ENCODE measurements at places on chromosomes 1 and 21.
A peak's percentile ranks its signal among the peaks of the same experiment; 100 is the strongest.

GRCh38 chr21:27149034-27149433, 182.1 kb upstream of the ADAMTS5 start:
- no peak for DNase-seq

- DNase-seq, result no peak
Observed at GRCh38 chr21:21740207-21740606, 742.0 kb downstream of the NCAM2 start.

DNA sequence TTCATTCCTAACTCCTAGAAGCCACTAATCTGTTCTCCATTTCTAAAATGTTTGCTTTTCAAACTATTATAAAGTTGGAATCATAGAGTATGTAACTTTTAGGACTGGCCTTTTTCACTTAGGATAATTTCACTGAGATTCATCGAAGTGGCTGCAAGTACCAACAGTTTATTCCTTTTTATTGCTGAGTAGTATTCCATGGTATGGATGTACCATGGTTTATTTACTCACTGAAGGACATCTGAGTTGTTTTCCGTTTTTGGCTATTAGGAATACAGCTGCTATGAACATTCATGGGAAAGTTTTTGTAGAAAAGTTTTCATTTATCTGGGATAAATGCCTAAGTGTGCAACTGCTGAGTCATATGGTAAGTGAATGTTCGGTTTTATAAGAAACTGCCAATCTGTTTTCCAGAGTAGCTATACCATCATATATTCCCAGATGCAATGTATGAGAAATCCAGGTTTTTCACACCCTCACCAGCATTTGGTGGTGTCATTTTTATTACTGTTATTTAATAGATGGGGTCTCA, 66.3 kb downstream of the SLC27A3 start:
- DNase-seq, result no peak

DNA sequence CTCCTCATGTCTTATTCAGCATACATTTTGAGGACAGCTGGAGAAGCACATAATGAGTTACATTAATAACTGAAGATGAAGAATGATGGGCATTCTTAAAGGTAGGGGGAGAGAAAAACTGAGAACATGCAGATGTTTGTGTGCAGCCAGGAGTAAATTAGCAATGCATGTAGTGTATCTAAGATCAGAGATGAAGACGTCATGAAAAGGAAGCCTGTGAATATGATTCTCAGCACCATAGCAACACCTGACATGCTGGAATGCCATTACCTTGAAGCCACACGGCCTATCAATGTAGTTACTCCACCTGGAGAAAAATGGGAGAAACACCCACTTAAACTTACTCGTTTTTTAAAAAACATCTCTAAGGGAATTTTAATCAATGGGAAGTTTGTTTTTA, 607.1 kb downstream of the PTPRC start:
- DNase-seq, result no peak

DNA sequence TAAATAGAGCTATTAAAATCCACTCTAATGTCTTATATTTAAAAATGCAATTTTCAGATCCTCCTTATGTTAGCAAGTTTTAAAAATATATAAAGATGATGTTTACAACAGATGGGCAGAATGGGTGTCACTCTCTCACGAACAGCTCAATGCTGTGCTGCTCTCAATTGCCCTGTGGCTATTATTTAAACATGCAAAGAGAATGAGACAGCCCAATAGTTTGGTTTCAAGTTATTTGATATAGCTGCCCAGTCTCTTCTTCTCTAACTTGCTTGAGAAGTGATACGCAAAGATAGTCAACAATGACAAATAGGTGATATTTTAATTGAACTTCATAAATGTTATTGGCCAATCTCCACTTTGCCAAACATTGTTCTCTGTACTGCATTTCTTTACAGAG, 199.3 kb upstream of the GREM2 start:
- DNase-seq, result no peak

DNA sequence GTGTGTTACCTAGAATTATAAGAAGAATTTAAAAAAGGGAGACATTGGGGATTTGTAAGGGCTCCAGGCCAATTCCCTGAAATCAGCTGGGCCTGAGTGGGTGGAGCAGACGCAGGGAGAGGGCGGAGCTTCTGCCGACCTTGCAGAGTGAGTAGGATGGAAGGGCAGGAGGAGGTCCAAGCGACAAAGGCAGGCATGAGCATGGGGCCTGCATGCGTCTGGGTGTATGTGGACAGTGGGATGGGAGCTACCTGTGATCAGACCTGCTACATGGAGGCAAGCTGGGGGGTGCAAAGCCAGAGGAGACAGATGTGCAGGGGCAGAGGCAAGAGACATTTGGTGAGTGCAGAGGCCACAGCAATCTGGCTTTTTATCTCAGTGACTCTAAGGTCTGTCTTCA, 105.3 kb upstream of the OLIG2 start:
- DNase-seq, result no peak

GRCh38 chr1:31299365-31299764, 2.5 kb downstream of the ZCCHC17 start:
- DNase-seq, result no peak

GRCh38 chr1:156836041-156836654, 19.5 kb upstream of the SH2D2A start:
- DNase-seq, result no peak

DNA sequence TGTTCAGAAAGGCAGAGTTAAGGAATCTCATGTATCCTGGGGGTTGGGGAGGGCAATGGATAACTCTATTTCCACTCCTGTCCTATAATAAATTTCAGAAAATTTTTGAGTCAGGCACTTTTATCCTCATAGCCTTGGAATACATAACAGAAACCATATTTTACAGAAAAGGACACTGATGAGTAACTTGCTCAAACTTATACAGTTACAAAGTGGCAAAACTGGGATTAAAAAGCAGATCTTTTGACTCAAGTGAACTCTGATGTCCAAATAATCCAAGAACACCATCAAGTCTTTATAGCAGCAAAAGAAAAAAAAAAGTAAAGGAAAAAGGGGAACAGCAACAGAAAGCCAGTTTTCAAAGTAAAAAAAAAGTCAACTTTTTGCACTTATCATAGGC, 36.9 kb downstream of the PHC2 start:
- DNase-seq, result no peak

DNA sequence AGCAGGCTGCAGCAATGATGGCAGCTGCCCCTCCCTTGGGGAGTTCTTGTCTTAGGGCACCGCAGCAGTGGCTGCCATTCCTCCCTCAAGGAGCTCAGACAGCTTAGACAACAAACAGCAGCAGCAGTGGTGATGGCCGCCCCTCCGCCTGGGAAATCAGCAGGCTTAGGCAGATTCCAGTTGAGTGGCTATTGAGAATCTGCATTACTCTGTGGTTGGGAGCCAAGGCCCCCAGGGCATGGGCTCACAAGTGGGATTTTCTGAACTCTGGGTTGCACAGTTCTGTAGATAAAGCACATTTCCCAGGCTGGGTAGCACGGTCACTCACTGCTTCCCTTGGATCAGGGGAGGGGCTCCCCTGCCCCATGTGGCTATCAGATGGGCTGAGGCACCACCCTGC, 1280.7 kb upstream of the TMPRSS15 start:
- no peak for DNase-seq

DNA sequence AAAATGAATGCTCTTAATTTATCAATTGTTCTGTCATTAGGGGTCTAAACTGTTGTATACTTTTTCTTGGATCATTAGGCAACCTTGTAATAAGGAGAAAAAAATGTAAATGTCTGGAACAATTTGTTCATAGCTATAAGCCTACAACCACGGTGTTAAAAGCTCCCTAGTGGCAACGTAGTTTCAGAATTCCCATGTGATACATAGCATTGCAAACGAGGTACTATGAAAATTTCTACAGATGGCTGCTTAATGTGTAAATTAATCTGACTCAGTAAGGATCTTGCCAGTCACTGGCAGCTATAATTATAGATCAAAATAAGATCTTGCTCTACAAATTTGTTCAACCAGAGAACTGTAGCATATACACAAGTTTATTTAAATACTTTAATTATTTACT, 304.1 kb upstream of the ADGRL4 start:
- DNase-seq, result no peak

DNA sequence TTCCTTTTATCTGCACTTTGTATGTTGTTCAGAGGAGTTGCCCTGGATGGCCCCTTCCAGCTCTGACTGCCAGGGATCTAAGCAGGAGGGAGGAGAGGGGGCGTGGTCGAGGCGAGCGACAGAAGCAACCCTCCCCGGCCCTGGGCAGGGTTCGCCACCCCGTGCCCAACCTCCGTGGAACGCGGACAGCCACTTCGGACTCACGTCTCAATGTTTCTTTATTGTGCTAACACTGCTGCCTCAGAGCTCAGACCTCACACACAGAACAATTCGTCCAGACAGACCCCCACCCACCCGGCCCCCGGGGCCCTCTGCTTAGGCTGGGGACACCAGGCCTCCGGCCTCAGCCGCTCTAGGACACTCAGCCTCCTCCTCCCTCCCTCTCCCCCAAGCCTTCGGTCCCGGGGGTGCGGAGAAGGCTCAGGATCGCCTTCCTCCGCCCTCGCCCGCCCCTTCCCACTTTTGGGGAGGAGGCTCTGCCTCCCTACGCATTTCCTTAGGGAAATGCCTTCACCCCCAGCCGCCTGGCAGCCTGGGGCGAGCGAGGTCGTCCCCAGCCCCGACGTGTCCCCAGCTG, 8.3 kb downstream of the VSIG8 start:
- no peak for DNase-seq

DNA sequence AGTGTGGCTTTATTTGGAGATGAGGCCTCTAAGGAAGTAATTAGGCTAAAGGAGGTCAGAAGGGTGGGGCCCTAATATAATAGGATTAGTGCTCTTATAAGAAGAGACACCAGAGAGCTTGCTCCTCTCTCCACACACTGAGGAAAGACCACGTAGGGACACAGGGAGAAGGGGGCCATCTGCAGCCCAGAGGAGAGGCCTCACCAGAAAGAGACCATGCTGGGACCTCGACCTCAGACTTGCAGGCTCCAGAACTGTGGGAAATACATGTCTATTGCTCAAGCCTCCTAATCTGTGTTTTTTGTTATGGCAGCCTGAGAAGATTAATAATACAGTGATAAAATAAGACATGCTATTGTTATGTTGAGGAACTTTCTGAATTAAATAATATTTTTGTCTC, 8.3 kb downstream of the RCAN1 start:
- DNase-seq, result no peak

- DNase-seq, result no peak
Observed at GRCh38 chr1:185087101-185087500, 41.7 kb downstream of the RNF2 start.

- DNase-seq, result peak; percentile 58
Observed at GRCh38 chr1:156123356-156124196, 9.1 kb downstream of the LMNA start.

DNA sequence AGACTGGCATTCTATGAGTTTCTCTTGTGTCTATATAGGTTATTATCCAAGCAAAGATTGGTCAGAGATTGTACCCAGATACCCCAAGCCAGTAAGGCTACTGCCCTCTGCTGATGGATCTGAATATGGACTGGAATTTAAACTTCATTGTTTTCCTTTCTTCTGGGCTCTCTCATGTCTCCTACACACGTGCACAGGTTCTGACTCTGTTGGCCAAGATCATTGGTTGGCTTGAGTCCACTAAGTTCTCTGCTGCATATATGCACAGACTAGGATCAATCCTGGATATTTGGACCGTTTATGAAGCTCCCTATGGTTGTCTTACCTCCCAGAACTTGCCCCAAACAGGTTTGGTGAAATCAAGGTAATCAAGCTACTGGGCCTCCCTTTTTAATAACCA, 69.7 kb downstream of the CC2D1B start:
- DNase-seq, result no peak

DNA sequence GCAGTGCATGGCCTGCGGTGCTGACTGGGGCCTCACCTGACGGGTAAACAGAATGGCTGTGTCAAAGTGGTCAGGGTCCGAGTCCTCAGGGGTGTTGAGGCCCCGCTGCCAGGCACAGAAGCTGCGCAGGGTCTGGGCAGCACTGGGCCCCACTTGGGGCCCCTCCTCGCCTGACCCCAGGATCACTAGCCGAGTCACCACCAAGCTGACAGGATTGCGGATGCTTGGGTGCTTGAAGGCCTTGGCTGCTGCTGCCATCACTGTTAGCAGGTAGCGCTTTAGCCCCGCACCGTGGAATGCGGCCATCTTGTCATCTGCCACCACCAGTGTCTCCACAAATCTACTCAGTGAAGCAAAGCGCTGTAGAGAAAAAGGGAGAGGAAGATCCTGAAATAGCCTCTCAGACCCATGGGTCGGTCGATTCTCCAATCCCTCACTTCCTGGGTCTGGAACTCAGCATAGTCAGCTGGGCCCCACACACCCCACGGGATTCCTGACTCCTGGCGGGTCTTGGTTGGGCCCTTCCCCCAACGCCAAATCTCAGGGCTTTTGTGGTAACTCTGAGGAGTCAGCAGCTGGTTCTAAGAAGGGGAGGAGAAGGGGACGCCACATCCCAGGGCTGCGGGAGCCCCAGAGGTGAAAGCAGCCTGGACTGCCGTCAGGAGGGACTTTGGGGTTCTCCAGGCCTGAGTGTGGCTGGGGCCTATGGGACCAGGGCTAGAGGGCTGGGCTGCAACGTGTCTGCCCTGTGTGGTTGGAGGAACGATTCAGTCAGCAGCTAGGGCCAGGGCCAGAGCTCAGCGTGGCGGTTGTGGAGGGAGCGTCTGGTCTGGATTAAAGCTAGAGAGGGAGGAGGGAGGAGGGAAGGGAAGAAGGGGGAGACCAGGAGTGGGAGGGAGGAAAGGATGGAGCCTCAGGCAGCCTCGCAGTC, 2.1 kb downstream of the ADAMTS4 start:
- DNase-seq, result no peak

- no peak for DNase-seq
Observed at GRCh38 chr21:42799516-42799915, 79.8 kb downstream of the WDR4 start.

- DNase-seq, result no peak
Observed at GRCh38 chr1:179369751-179370341, 4.1 kb downstream of the AXDND1 start.

- no peak for DNase-seq
Observed at GRCh38 chr1:205374210-205375078, 17.7 kb upstream of the KLHDC8A start.

- no peak for DNase-seq
Observed at GRCh38 chr1:32806290-32806689, 10.9 kb downstream of the YARS1 start.

- DNase-seq, result no peak
Observed at GRCh38 chr1:240691909-240692705, 80.2 kb upstream of the GREM2 start.

GRCh38 chr1:198068285-198068684, 88.5 kb upstream of the NEK7 start:
- DNase-seq, result no peak

- DNase-seq, result no peak
Observed at GRCh38 chr1:151975311-151976014, 18.2 kb downstream of the S100A10 start.
